Activated CD4-positive, alpha-beta T cell treated with anti-CD3 and anti-CD28 coated beads, Interleukin-2, amount 50 U/mL, for 24 hours (primary cell): ENCODE measurements at places on chromosomes 6 and 20.

DNA sequence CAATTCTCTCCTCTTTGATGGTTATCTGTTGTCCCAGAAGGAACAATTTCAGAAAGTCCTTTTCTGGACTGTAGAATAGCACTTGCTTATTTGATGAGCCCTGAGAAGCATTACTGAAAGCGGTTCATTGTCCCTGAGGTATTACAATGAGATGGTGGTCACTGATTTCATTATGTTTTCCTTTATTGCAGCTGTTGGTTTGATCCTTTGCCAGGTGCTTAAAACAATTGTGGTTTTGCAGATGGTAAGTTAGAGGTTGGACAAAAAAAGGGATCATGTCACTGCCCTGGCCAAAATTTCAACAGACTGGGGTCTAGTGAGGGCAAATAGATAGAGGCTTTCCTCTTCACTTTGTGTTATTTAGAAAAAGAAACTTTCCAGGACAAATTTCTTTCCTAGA lies 61.9 kb downstream of the ESR1 start:
- no peak for DNase-seq

- no peak for DNase-seq
Measured at GRCh38 chr6:132813173-132813856, 1.1 kb upstream of the RPS12 start.

DNA sequence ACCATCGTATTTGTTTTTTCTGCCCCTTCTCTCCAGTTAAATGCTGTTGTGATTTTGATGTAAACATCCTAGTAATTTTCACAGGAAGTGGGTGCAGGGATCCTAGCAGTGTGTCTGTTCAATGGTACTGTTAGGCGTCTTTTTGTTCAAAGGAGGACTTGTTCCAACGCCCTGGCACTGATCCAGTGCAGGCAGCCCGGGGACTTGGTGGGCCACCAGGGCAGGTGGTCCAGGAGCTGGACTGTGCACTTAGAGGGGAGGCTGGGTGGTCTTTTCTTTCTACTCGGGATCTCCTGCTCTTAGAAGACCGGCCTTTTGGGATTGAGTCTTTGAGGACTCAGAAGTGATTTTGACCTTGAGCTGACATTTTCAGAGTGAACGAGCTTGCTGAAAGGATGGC lies 41.1 kb upstream of the NKX2-2 start:
- DNase-seq, result no peak

- no peak for DNase-seq
Measured at GRCh38 chr6:164294047-164294784, 879.7 kb downstream of the QKI start.

- no peak for DNase-seq
Measured at GRCh38 chr20:41135888-41136679, 1.3 kb upstream of the PLCG1 start.

- DNase-seq, result no peak
Measured at GRCh38 chr20:31990641-31991338, 19.4 kb upstream of the CCM2L start.

DNA sequence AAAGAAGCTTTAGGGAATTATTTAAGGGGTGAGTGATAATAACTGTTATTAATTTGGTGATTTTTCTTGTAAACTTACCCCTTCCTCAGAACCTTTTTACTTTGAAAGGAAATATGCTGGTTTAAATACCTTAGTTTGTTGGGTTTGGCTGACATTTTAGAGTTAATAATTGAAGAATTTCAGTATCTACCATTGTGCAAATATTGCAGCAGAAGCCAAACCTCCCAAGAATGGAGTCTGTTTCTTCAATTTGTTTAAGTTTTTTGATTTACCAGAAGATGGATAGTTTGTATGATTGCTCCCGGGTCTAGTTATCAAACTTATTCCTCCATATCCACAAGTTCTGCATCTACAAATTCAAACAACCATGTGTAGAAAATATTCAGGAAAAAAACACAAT lies 77.1 kb downstream of the ATRN start:
- no peak for DNase-seq

- no peak for DNase-seq
Measured at GRCh38 chr6:68975816-68976215, 340.7 kb downstream of the ADGRB3 start.

GRCh38 chr6:167737205-167737830 lies 89.4 kb upstream of the AFDN start:
- no peak for DNase-seq

GRCh38 chr20:18057101-18057993 lies at the start of gene OVOL2:
Gene OVOL2, minus strand, starts transcription at chr20:18057916. Its CDS starts 282 bp downstream, at chr20:18057634.
- no peak for DNase-seq

GRCh38 chr6:43630980-43631619 lies 2.0 kb upstream of the GTPBP2 start:
- no peak for DNase-seq

GRCh38 chr20:12395353-12395752 lies 477.7 kb downstream of the BTBD3 start:
- no peak for DNase-seq

GRCh38 chr6:40348591-40348990 lies 238.6 kb downstream of the LRFN2 start:
- no peak for DNase-seq

DNA sequence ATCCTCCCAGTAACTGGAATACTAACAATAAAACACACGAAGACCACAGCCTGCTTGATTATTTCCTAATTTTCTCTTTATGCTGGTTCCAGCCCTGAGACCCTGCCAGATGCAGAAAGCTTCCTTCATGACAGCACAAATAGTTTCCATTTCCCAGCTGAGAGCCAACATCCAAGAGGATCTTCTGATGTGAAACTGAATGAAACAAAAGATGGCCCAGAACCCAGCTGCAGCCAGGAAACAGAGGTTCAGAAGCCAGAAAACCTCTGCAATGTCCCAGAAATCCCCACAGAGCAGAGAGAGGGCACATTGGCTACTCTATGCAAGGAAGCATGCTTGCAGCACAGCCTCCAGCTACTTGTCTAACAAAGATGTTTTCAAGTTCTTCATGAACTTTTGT lies 61.8 kb upstream of the PLEKHG1 start:
- DNase-seq, result no peak

DNA sequence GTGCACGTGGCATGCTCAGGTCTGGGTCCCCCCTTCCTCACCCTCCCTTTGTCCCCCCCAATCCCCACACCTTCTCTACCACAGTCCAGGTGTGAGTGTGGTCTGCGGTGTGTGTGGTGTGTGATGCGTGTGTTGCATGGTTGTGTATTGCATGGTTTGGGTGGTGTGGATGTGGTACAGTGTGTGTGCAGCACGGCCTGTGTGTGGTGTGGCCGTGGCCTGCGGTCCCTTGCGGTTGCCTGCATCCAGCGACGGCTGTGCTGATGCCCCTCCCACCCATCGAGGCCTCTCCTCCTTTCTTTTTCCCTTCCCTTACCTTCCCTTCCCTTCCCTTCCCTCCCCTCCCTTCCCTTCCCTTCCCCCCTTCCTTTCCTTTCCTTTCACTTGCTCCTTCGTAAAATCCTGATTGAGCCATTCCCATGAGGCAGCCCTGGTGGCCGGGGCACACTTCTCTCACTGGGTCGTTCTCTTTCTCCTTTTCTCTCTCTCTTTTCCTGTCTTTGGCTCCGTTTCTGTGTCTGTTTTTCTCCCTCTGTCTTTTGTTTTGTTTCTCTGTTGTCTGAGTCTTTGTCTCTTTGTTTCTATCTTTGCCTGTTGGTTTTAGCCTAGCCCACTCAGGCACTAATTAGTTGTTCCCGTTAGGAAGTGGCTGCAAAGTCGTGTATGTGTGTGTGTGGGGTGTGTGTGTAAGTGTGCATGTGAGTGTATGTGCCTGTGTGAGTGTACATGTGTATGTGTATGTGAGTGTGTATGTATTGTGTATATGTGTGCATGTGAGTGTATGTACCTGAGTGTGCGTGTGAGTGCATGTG lies 65.7 kb downstream of the SRC start:
- DNase-seq, result no peak

DNA sequence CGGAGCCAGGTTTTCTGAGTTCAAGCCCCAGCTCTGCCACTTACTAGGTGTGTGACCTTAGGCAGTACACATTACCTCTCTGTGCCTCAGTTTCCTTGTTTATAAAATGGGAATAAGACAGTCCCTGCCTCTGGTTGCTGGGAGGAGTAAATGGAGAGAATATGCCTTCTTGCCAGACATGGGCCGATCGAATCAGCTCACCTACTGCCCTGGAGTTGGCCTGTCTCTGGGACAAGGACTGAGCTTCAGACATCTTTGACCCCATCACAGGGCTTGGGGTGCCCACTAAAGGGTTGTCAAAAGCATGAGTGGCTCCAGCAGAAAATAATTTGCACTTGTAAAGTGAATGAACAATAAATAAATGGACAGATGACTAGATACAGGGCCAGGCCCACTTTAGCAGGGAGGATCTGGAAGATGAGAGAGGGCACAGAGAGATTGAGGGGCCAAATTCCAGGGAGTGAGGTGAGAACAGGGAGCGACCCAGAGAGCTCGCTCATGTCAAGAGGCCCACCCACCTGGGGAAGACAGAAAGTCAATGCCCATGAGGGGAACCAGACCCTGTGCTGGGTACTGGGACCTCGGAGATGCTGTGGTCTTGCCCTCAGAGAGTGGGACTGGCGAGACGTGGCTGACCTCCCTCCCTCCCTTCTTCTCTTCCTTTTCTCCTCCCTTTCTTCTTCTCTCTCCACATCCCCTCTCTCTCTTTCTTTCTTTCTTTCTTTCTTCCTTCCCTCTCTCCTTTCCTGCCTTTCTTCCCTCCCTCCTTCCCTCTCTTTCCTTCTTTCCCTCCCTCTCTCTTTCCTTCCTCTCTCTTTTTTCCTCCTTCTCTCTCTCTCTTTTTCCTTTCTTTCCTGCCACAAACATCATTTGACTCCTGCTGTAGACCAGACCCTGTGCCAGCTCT lies 3.9 kb upstream of the BPIFA2 start:
- no peak for DNase-seq

GRCh38 chr6:113246186-113246585 lies 611.0 kb upstream of the MARCKS start:
- no peak for DNase-seq
